ENCODE measurements at places on chromosomes 3 and 15.

DNA sequence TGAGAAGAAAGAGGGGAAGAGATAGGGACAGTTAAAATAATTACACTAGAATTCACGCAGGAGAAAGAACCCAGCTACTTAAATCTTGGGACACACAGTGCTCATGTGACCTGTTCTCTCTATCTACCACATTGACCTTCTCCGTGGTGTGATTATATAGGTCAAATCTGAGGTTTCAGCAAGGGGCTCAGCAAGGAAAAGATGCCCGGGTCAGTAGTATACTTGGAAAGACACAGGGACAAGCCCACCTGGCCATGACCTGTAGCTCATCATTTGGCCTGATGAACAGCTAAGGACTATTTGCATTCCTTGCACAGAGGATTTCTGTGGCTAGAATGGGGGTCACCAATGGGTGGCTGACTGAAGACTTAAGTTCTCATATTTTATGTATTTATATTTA lies 71.9 kb downstream of the SSR3 start:
- DNase-seq: no peak

GRCh38 chr3:189239616-189240015 lies 67.8 kb downstream of the TPRG1 start:
- no peak for DNase-seq

- no peak for DNase-seq
Observed at GRCh38 chr3:189109145-189109544, 62.6 kb upstream of the TPRG1 start.

GRCh38 chr15:37122703-37123102 lies 22.4 kb upstream of the MEIS2 start:
- no peak for DNase-seq

Data from activated effector memory CD4-positive, alpha-beta T cell treated with Interleukin-2 at 50 U/mL for 16 hours (primary cell).